BE2C (cell line): ENCODE measurements at places on chromosomes 6 and 20.

DNA sequence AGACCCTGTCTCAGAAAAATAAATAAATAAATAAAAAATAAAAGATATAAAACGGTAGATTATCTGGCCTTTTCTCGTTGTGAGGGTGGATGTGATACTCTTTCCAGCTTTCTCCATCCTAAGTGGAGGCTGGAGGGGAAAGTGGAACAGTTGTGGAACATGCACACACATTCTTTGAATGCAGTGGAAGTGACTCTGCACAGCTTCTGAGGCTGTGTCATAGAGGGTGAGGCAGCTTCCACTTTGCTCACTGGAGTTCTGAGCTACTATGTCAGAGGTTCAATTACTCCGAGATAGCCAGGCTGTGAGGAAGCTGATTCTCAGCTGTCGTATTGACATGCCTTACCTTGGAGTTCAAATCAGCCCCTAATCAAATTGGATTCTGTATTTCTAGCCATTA lies 82.2 kb downstream of the CHMP4B start:
- DNase-seq, result no peak

DNA sequence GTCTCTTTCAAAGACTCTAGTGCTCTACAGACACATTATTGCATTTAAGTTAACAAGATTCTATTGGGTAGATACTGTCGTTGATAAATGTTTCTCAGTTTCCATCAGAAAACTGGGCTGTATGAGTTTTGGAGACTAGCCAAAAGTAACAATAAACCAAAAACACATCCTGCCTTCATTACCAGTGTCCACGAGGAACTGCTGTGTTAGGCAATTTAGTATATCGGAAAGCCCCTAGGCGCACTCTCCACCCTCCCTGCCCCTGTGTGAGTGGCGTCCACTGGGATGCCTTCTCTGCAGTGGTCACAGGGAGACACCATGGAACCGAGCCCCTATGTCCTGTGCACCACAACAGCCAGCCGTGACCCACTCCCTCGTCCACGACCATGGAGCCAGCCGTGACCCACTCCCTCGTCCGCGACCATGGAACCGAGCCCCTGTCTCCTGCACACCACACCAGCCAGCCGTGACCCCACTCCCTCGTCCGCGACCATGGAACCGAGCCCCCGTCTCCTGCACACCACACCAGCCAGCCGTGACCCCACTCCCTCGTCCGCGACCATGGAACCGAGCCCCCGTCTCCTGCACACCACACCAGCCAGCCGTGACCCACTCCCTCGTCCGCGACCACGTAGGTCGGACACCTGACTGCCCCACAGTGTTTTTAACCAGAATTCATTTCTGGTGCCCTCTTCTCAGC lies 35.3 kb downstream of the DLL1 start:
- DNase-seq, result no peak

GRCh38 chr20:50592282-50593004 lies 82.3 kb downstream of the PTPN1 start:
- peak; percentile 40 for DNase-seq

DNA sequence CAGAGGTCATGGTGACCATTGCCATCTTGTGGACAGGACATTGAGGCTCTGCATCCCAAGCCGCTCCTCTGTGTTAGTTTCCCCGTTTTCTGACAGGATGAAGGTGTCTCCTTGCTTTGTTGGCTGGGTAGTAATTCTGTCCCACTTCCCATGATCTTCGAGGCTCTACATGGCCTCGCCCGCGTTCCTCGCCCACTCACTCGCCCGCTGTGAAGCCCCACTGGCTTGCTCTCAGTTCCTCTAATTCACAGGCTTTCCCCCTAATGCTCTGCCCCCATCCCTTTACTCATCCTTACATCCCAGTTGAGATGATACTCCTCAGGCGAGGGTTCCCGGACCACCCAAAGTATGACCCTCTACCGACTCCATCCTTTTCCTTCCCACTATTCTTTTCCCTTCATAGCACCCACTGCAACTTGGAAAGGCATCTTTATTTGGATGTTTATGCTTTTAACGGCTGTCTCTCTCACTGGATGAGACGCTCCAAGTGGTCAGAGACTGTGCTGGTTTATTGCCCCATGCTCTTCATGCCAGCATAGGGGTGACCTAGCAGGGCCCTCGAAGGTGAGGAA lies 511 bp upstream of the SLC35B2 start:
- DNase-seq, result no peak

- DNase-seq, result peak; percentile 87
Observed at GRCh38 chr20:41316602-41317545, 657 bp downstream of the ZHX3 start.

DNA sequence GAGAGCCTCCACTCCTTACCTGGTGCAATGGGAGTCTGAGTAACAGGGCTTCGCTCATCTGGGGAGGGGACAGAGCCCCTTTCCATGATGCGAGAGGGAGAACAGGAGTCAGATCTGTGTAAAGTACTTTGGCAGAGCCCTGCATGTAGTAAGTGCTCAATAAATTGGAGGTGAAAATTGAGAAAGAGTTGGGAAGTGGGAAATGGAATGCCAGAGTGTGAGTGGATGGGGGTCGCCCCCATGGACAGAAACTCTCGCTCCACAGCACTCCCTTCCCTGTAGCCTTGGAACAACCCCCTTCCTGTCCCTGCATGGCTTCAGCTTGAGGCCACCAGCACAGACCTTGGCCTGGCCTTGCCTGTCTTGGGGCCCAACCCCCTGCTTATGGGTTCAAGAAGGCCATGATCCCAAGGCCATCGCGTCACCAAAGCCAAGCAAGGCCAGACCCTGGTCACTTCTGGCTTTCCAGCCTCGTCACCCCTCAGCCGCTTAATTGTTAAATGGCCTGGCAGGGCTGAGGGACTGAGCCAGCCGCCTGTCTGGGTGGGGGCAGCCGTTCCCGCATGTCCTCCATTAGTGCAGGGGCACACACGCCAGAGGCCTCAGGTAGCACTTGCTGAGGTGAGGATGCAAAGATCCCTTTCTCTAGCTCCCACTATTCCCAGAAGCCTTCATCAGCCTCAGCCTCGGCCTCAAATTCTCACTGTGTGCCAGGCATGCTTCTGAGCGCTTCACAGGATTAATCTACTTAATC lies 93.7 kb upstream of the PTPN1 start:
- no peak for DNase-seq

DNA sequence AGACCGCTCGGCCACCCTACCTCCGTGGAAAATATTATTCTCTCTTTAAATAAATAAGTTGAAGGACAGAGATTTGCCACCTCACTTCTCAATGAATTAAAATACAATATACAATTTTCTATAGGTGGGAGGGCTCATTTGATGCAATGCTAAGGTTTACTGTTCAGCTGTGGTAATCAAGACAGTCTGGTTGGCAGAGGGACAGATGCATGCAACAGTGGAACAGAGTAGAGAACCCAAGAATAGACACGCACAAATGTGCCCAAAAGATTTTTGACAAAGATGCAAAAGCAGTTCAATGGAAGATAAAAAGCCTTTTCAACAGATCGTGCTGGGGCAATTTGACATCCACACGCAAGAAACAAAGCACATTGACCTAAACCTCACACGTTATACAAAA lies 145.2 kb downstream of the CEBPB start:
- DNase-seq, result no peak

DNA sequence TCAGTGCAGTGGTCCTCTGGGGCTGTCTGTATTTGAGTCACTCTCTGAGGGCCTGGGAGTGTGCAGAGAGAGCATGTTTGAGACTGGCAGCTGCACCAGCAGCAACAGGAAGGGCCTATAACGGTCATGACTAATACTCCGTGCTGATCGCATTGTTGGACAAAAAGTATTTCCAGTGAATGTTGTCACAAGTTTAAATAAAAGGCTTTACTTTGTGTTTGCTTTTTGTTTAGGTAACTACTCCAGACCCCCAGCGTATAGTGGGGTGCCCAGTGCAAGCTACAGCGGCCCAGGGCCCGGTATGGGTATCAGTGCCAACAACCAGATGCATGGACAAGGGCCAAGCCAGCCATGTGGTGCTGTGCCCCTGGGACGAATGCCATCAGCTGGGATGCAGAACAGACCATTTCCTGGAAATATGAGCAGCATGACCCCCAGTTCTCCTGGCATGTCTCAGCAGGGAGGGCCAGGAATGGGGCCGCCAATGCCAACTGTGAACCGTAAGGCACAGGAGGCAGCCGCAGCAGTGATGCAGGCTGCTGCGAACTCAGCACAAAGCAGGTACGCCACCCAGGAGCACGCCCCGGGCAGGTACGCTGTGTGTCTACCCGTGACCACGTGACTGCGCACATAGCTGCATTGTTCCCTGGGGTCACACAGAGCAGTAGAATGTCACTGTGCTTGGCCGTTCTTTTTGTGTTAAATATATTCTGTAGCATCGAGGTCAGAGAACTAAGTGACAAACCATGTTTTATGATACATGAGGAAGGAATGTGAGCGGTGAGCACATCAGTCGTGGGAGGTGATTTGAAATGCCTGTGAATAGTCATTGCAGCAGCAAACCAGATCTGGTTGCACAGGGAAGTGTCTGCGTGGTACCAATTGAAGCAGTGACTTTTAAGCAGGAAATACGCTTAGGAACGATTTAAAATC lies 174.7 kb downstream of the TMEM242 start:
- peak; percentile 89 for DNase-seq

GRCh38 chr6:148343047-148343782 lies 577 bp downstream of the SASH1 start:
- DNase-seq, result no peak

GRCh38 chr6:34466242-34467185 lies 638 bp downstream of the PACSIN1 start:
- DNase-seq, result no peak

DNA sequence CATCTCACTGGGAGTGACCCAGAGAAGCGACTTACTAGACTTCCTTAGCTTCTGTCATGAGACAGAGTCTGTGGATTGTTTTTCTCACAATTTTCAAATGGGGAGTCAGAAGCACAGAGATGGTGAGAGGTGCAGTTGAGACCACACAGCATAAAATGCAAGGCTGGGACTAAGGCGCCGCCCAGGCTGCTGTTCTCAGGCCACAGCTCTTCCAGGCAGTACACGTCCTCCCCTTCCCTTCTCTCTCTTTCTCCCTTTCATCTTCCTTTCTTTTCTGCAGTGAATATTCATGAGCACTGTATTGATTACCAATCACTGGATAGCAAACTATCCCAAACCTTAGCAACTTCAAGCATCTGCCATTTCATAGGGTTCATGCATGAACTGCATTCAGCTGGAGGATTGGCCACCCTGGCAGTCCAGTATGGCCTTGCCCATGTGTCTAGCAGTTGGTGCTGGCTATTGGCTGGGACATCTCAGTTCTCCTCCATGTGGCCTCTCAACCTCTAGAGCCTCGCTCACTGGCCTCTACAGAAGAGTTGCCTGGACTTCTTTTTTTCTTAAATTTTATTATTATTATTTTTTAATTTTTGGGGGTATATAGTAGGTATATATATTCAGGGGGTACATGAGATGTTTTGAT lies 11.4 kb downstream of the BCAS4 start:
- DNase-seq, result no peak

DNA sequence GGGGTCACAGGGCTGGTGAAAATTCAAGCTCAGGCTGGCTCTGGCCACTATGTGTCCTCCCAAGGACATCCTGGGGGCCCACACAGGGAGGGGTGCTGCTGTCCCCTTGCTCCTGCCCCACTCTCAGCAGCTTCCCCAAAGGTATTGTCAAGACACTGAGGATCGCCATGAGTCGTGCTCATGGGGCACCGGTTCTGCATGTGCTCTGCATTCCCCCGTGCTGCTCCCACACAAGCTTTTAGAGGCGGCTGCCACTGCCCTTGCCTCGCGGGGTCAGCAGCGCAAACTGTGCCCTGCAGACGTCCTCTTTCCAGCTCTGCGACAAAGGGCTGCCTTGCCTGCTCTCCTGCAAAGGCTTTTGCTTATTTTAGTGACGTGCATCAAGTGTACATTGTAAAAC lies 179.8 kb downstream of the ERMARD start:
- DNase-seq, result no peak

DNA sequence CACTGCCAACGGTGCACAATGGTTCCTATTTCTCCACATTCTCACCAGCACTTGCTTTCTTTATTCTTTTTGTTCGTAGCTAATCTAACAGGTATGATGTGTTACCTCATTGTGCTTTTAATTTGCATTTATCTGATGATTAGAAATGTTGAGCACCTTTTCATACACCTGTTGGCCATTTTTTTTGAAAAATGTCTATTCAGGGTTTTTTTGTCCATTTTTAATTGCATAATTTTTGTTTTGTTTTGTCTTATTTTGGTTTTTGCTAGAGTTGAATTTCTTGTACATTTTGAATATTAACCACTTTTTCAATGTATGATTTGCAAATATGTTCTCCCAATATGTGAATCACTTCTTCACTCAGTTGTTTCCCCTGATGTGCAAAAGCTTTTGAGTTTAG lies 150.6 kb downstream of the TENT5A start:
- DNase-seq, result no peak

GRCh38 chr20:53274807-53275206 lies 302.6 kb downstream of the TSHZ2 start:
- no peak for DNase-seq
